ENCODE measurements at places on chromosomes 16 and 17. TPM values are rescaled to one million over a fixed set of nuclear protein-coding genes. Genes with fewer than 3 reads are reported as not detected.

The CEP20 gene
- 28.3 TPM for total RNA-seq

The ENKD1 gene
- total RNA-seq, result 7.1 TPM

The KCNJ12 gene
- 0.21 TPM for total RNA-seq

The GNG13 gene
- not detected for total RNA-seq

The MYH2 gene
- 0.18 TPM for total RNA-seq

The FAM222B gene
- total RNA-seq, result 9.0 TPM

The RNF112 gene
- 0.12 TPM for total RNA-seq

The TBC1D3I gene
- total RNA-seq, result 0.53 TPM

The SP2 gene
- 4.2 TPM for total RNA-seq

The STX1B gene
- total RNA-seq, result 0.61 TPM

The TMEM114 gene
- total RNA-seq, result not detected

The EPX gene
- total RNA-seq, result not detected

The PRSS21 gene
- total RNA-seq, result not detected

The NPIPB2 gene
- 2.1 TPM for total RNA-seq

The RBFOX1 gene
- total RNA-seq, result not detected
